Stimulated activated CD4-positive, alpha-beta T cell treated with anti-CD3 and anti-CD28 coated beads, Interleukin-12 subunit alpha, Interleukin-12 subunit beta, amount 100 ng/mL, for 4 hours (primary cell): ENCODE measurements at places on chromosomes 7 and 10.

DNA sequence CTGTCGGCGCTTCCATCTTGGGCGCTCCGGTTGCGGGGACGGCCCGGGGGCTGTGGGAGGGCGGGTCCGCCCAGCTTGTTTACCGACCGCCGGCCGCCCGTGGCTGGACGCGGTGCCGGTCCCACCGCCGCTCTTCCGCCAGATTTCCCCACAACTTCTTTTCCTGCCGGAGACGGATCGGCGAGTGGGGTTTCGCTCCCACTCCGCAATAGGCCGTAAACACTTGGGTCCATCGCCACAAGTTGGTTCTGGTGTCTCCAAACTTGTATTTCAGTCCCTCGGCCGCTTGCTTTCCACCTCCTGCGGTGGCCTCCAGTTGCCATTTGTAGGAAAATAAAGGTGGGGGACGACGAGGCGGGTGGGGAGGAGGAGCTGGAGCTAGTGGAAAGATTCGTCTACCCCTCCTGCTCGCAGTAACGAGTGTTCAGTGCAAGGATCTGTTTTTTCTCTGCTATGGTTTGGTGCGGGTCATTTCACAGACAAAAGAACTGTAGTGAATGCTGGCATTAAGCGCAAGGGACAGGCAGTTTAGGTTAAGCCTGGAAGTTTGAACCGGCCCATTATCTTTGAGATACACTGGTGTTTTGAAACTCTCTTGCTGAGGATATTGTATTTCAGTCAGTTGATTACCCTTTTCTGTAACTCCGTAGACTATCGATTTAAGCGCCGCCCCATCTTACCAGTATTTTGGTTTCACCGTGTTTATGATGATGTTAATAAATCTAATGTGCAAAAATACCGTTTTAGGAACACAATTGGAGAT, 24.3 kb upstream of the ZRANB1 start:
- DNase-seq = peak; percentile 34

DNA sequence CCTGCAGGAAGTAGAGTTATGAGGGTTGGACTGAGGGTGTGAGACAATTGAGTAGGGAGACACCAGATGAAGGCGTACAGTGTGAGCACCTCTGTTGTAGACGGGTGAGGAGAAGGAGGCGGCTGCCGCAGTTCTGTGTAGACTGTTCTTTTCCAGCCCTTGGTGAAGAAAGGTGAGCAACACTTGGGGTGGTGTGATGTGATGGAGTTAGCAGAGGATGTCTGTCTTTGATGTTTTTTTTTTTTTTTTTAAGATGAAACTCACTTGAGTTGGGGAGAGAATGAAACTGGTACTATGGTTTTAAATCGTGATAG, 42.8 kb upstream of the RNF216 start:
- peak; percentile 48 for DNase-seq

- DNase-seq = no peak
These were observed 32.1 kb upstream of the CALN1 start for GRCh38 chr7:72444026-72444776.

DNA sequence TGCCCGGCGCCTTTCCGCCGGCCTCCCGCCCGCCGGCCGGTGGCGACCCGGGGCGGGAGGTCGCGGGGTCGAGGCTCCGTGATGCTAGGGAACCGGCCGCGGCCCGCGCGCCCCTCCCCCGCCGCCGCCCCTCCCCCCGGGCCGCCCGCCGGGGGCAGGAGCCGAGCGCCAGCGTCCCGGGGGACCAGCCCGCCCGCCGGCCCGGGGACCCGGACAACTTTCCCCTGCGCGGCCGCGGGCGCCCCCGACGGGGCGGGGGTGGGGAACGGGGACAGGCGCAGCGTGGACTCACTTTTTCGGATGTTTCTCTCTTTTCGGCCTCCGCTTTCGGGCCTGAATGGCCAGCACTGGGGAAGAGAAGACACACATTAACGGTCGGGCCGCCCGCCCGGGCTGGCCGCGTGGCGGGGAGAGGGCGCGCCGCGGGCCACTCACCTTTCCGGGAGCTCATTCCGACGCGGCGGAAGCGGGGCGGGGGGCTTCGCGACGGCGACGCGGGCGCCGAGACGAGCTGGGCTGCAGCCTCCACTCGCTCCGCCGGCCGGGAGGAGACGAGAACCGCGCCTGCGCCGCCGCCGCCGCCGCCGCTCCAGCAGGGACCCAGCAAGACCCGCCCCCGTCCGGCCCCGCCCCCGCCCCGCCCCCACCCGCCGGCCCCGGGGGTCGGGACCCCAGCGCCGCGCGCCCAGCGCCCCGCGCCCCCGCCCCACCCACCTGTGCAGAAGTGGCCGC, at the start of gene SRPK2:
SRPK2 (minus strand) TSS at position 566 of the 732 bp plus-strand sequence.
- peak; percentile 76 for DNase-seq

GRCh38 chr10:70052462-70053217, at the start of gene MACROH2A2:
Gene MACROH2A2 (plus strand): TSS chr10:70052846. CDS start chr10:70075659, 22,813 bp downstream.
- DNase-seq = peak; percentile 5

DNA sequence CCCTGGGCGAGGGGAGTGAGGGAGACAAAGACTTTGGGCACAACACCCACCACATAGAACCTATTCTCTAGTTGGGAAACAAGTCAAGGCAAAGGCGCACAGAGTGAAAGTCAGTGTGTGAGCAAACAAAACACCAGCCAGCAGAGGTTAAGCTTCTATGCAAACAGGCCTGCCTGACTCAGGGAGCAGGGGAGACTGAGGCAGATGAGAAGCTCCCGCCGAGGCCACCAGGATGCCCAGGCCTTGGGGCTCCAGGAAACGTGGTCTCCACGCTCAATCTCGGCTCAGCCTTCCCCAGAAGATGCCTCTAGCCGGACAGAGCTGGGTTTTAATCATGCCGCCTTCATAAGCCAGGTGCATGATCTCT, 74.1 kb upstream of the KCNMA1 start:
- no peak for DNase-seq

DNA sequence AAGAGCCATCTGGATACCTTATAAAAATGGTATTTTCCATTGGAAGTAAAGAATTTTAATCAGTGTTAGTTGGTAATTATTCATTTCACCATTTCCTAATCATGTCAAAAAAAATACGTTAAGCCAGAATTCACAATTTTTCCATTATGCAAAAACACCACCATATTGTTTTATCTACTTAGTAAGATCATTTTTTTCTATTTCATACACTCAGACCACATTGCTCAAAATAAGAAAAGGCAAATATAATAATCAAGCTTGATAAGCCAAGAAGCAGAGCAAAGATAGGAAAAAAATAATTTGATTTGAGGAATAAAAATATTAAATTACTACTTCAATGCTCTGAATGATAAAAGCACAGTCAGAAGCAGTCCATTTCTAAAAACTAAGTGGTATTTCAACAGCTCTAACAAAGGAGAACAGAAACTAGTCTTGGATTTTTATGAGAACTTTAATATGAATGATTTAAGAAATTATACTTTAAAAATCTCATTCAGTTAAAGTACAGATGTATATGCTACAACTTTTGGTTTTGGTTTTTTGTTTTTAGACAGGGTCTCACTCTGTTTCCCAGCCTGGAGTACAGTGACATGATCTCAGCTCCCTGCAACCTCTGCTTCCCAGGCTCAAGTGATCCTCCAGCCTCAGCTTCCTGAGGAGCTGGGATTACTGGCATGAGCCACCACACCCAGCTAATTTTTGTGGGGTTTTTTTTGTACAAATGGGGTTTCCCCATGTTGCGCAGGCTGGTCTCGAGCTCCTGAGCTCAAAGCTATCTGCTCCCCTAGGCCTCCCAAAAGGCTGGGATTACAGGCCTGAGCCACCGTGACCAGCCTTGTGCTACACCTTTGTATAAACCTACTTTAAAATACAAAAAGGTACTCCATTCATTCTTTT, 46.6 kb downstream of the LRRN3 start:
- peak; percentile 11 for DNase-seq

- no peak for DNase-seq
These were observed 45.6 kb upstream of the SCIN start for GRCh38 chr7:12524794-12525386.

DNA sequence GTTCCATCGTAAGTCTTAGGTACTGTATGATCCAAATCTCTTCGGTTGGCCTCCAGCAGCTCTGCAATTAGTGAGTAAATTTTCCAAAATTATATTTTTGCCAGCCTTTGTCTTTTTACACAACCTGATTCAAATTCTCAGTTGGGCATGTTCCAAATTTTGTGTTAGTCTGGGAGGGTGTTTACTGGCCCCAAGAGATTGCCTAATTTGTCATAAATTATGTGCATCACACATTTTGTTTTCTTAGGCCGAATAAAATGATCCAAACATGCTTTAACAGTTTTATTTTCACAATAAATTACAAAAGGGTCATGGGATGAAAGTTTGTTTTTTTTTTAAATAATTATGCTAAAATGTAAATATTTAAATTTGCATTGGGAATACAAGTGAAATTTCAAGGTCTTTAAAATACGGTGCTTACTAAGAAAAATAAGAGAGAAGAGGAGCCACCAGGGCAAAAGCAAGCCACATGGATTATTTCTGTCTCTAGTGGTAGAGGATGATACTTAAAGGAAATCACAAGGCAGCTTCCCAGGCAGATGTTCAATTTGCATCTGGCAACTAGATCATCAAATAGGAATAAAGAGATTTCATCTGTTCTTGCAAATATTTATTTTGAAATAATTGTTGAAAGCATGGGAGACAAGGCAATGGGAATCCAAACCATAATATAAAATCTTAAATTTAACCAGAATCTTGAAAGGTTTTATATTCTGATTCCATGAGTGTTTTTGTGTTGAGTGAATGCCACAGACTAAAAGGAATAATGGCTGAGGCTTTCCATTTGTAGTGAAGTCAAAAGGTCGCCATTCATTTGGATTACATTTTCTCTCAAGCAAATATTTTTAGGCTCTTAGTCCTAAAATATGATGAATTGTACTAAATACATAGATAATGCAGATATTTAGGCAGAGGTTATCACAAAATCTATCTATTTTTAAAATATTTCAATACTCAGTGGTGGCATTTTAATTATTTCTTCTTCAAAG, 111.1 kb downstream of the MDFIC start:
- DNase-seq = no peak

DNA sequence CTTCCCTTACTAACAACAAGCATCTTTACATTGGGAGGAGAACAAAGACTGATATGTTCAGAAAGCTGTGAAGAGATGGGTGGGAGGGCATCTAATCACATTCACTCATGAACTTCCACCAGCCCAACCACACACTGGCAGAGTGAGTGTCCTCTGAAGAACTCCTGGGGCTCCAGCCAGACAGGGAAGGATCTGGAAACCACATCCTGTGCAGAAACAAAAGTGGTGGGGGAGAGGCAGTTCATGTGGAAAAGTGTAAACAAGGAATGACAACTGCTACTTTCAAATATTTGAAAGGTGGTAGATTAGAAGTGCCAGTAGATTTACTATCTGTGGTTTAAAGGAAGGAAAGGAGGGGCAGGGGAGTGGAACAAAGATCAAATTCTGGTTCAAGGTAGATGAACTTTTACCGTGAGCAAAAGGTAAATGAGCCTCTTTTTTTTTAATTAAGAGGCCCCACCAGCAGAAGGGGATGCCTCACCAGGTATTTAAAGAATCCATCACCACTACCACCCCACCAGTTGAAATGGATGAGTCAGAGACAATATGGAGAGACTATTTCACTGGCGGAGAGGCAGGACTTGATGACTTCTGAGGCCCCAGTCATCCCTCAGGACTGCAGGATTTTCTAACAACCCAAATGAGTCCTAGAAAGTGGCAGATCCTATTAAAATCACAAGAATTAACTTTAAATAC, 34.5 kb downstream of the GOT1 start:
- no peak for DNase-seq

GRCh38 chr10:33306126-33306525, 28.3 kb downstream of the NRP1 start:
- DNase-seq = no peak

DNA sequence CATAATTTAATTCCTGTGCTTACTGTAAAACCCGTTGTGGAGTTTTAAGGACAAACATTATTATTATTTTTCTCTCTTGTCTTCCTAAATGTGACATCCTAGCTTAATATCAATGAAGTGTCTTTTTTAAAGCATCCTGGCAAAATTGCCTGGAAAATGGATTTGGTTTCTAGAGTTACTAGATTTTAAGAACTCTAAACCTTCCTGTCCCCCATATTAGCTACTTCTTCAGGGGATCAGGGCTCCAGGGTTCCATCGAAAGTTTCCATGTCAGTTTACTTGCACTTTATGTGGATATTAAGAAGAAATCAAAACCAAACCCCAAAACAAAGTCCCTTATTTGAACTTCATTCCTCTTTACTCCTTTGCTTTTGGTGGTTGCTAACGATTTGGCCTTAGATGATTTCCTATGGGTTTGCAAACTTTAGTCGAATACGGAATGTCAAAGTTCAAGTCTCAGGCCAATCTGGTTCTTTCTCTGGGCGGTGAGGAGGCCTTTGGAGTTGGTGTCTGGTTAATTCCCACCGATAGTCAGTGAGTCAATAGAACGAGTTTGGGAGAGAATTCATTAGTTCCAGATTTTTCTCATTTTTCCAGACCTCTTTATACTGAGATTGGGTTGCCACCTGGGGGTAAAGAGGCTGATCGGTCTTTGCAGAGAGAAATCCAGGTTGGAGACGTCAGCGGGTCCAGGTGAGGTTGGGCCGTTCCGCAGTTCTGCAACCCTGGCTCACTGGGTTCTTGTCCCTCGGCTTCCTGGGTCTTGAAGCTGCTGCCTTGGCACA, 1.1 kb downstream of the CUX1 start:
- DNase-seq = no peak

GRCh38 chr10:47071891-47072290, 160.7 kb downstream of the PTPN20 start:
- no peak for DNase-seq

GRCh38 chr7:96973986-96974385, 31.4 kb upstream of the DLX6 start:
- DNase-seq = no peak

DNA sequence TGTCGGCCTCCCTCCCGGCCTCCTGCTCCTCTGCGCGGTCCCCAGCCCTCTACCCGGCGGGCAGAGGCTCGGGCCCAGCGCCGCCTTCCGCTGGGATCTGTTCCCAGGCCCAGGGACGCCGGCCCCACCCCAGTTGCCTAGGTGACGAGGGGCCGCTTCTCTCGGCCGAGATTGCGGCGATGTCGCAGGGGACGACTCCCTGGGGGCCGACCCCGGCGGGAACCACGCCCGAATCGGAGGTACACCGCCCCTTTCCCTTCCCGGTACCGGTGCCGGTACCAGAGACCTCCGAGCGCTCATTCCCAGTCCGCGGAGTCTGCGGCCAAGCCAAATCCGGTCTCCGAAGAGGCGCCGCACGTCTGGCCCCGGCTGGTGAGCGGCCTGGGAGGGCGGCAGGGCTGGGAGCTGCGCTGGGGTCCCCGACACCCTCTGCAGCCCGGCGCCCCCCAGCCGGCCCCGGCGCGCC, at the start of gene CABCOCO1:
CABCOCO1 (plus strand) TSS at position 136 of the 466 bp plus-strand sequence; CDS start at position 180, 44 bp downstream.
- DNase-seq = no peak
